Foreskin keratinocyte (primary cell): ENCODE measurements at places on chromosomes 16 and 17. TPM values are rescaled to one million over a fixed set of nuclear protein-coding genes. Genes with fewer than 3 reads are reported as not detected.

- no peak for DNase-seq
These were observed 450.3 kb upstream of the PSMD7 start for GRCh38 chr16:73846356-73846755.

DNA sequence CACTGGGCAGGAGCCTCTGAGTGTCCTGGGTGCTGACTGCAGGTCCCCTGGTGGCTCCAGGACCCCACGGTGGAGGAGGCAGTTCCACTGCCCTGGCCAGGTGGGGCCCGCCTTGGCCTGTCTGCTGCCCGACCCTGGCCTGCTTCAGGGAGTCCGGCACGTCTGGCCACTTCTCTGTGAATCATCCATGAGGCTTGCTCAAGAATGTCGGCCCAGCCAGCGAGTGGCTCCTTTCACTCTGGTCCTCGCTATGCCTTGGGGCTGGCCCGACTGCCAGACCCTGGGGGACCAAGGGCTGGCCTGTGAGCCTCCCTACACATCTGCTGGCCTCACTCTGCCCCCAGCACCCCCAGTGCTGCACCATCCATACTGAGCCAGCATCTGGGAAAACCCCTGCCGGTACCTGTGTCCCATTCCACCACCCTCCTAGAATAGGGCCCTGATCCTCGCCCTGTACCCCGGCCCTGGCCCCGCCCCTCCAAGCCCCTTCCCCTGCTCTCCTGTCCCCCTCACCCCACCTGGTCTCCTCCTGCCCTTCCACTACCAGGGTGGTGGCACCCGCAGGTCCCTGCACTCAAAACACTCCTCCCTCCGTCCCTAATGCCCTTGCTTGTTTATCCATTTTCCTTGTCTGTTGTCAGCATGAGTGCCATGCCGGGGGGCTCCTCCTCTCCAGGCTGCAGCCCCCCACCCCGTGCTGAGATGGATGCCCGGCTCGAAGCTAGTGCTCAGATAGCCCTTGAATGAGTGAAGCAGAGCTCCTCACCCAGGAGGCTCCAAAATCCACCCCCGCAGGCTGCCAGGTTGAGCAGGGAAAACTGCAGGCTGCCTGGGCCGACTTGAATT lies 35.5 kb downstream of the ADCY7 start:
- peak; percentile 19 for DNase-seq

DNA sequence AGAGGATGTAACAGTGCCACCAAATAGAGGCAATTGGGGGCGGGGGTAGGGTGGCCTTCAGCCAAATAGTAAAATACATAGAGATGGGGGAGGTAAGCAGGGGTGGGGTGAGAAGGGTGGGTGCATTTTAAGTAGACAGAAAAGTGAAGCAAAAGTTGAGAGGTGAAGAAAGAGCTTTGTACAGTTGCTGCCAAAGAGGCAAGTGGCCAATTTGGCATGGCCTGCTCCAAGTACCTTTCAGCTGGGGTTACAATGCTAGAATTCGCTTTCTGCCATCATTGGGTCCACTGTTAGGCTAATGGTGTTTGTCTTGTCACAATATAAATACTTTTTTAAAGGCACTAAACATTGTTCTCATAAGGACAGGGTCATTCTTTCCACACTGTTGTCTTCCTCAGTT lies 5.2 kb upstream of the TMEM97 start:
- no peak for DNase-seq

KCNJ18 gene
- total RNA-seq: not detected in 2 replicates
